Stimulated activated CD4-positive, alpha-beta T cell treated with anti-CD3 and anti-CD28 coated beads, Interleukin-1b, Interleukin-23, amount 100 ng/mL, for 24 hours (primary cell): ENCODE measurements at places on chromosomes 3 and 15.

GRCh38 chr15:83164771-83165404 is 42.7 kb downstream of the HDGFL3 start:
- no peak for DNase-seq

DNA sequence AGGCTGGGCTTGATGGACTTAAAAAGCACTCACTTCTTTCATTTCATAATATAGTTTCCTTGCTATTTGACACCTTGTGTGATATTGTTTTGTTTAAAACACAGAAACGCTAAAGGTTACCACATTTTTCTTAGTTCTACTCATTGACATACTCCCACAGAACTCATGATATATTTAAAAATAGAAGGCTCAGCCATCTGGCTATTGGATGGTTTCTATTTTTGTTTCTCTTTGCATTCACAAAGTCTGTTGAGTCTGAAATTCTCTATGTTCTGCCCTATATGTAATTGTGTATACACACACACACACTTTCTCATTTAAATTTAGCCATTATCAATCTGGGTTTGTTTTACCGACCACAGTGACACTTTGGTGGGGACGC is 128.2 kb downstream of the SOX2 start:
- no peak for DNase-seq

GRCh38 chr15:88440021-88440420 is 27.2 kb downstream of the MRPL46 start:
- DNase-seq = no peak

DNA sequence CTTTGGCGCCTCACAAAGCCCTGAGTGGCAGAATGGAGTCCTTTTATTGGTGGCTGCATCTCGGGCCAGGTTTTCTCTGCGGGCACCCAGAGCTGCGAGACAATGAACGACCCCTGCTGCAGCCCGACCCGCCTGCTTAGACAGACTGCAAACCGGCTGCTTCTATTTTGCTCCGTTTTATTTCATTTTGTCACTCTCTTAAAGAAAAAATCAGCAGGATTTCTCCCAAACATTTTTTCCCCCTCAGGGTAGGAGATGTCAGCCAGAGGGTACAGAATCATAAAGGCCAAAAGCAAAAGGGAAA is 64.8 kb downstream of the OXNAD1 start:
- DNase-seq = no peak

DNA sequence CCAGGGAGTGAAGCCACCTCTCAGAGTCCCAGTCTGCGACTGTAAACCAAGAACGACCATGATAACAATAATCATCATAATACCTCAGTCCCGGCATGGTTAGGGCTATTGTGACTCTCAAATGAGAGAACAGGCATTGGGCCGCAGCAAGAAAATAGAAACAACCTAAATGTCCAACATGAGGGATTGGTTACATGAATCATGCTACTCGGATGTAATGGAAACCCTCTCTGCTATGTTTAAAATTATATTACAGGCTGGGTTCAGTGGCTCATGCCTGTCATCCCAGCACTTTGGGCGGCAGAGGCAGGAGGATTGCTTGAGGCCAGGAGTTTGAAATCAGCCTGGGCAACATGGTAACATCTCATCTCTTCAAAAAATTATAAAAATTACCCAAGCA is 2.8 kb downstream of the CPN2 start:
- no peak for DNase-seq

GRCh38 chr15:49887659-49888322 is 231.2 kb downstream of the ATP8B4 start:
- DNase-seq = no peak

DNA sequence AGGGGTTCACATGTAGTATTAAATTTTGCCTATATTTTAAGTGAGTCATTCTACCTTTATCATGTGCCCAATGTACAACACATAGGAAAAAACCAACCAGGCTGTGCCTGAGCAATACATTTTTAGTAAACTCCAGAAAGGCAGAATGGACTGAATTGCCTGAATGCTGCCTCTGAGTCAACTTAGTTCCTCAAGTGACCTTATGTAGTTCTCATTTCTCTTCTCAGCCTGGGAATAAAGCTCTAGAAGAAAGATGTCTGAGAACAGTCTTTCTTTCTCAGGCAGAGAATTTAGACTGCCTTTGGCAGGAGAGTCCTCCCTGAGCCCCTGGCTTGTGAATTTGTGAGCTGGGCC is 13.0 kb downstream of the ST3GAL6 start:
- no peak for DNase-seq

- no peak for DNase-seq
Measured at GRCh38 chr3:175267121-175267531, 408.0 kb downstream of the NAALADL2 start.

GRCh38 chr15:93852761-93853160 is 378.6 kb upstream of the MCTP2 start:
- DNase-seq = no peak

- no peak for DNase-seq
Measured at GRCh38 chr3:49001155-49001554, 6.0 kb upstream of the WDR6 start.
